ENCODE measurements at places on chromosomes 1 and 21.

DNA sequence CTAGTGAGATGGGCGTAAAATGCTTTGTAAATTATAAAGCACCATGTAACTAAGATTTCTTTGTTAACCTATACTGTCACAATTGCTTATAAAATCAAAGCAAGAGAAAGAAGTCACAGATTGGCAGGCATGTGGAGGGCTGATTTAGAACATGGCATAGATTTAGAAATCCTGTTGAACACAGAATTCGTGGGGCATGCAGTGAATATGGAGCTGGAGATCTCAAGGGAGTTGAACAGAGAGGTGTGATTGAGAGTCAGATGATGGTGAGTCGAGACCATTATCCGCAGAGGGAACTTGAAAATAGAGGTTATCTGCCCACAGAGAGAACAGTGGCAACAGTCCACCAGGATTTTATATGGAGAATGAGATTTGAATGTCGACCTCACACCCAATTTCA is 27.6 kb downstream of the PBX1 start:
- DNase-seq, result no peak

- no peak for DNase-seq
Observed at GRCh38 chr1:82371844-82372498, 571.2 kb downstream of the ADGRL2 start.

DNA sequence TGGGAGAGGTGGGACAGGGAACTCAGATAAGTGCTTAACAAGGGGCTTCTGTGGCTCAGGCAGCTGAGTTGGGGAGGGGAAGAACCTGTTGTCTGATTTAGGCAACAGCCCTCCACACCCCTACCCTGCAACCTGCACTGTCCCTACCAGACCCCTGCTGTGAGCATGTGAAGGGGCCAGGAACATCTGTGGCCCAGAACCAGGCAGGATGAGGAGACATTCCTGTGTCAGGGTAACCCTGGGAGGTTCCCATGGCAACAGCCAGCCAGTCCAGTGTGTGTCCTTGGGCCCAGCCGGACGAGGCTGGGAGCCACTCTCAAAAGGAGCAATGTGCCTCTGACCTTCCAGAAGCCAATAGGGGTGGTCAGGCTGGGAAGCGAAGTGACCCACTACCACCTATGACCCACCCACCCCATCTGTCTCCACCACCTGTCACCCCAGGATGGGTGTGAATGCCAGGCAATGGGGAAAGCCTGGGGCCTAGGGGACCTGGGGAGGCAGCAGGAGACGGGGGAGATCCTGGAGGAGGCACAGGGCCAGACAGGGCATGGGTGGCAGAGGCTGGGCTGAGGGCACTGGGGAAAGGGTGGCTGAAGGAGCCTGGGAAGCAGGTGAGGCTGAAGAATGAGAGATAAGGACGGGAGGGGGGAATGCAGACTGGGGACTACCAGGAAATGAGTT is 5.0 kb upstream of the PMVK start:
- no peak for DNase-seq

- peak; percentile 90 for DNase-seq
Observed at GRCh38 chr1:223717695-223718363, 5.5 kb downstream of the CAPN2 start.

GRCh38 chr1:24080131-24080530 is 31.8 kb downstream of the MYOM3 start:
- DNase-seq, result no peak

GRCh38 chr1:58763214-58763613 is 20.6 kb downstream of the JUN start:
- DNase-seq, result no peak

DNA sequence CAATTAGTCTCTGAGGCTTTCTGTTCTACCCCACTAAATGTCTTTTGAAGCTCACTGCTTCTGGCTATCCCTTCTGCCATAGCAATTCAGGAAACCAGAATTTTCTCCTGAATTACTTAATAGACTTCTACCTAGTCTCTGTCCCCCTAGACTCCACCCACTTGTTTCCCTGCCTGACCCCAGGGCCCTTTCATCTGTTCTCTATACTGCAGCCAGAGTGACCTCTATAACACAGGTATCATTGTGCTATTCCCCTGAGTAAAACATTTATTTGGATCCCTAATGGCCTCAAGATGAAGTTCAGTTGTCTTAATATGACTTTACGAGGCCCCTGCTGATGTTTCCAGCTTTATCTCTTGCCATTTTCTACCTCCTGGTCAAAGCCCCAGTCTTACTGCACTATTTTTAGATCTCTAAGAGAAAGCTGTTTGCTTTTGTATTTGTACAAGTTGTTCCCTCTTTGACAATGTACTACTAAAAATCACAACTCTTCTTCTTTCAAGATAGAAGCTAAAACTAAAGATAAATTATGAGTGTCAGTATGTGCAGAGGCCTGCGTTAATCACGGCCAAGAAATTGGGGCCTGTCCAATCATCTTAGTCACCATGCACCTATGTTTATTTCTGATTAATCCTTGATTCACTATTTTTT is 54.5 kb downstream of the ATP1B1 start:
- DNase-seq, result no peak

GRCh38 chr1:186390925-186391324 is 15.3 kb downstream of the ODR4 start:
- no peak for DNase-seq

GRCh38 chr1:22995774-22996173 is 19.9 kb downstream of the TEX46 start:
- DNase-seq, result no peak

DNA sequence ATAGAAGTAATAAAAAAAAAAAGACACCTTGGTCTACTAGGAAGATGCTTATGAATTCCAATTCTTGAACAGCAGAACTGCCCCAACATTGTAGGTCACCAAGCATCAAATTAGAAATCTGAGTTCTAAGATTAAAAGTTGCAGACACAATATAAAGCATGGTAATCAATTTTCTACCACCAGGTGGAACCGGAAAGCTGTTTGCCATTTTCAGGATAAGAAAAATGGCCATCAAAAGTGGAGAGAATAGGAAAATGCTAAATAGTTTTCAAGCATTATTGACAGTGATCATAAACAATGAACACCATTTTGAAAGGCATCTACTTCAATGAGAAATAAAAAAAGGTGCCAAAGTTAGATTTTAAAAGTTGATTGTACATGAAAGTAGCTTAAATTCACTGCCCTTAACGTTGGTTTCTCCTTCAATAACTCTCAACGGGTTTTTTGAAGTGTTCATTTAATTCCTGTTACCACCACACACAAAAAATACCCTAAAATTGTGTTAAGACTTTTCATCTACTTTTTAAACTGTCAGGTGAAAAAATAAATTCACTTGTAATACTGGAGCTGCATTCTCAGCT is 252.9 kb downstream of the KCNT2 start:
- DNase-seq, result peak; percentile 9

DNA sequence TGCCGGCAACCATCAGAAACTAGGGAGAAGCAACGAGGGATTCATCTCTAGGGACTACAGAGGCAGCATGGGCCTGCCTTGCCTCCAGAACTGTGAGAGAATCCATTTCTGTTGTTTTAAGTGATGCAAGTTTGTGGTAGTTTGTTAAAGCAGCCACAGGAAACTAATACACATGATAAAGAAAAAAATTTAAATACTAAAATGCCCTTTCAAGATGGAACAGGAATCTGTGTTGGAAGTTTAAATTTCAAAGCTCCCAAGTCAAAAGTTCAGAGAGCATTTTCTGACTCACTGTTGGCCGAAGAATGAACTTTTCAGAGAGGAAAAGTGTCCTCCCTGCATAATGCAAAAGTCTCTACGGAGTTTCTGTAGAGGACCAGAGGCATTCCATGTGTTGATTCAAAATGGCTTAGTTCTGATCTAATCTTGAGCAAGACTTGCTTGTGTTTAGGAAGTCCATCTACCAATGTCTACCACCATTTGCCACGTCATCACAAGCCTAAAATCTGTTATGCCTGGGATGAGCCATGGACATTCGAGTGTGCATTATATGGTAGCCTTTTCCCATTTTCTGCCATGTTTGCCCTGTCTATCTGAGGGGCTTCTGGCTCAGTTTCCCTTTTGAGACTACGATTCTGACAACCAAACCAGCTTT is 22.4 kb upstream of the ARHGAP29 start:
- no peak for DNase-seq

DNA sequence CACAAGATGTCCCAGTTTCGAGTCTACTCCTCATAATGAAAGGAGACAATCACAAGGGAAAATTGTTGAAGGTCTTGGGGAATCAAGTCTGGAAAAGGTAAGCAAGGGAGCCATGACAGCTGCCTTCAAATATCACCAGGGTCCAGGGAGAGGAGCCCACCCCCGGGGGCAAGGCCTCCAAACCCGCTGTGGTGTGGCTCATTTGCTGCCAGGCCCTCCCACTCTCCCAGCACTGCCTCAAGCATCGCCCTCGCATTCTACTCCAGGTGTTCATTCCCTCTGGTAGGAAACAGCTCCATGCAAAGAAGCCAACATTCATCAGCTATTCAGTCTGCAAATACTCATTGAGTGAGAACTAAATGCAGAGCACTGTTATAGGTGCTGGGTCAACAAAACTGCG is 8.6 kb downstream of the S100A9 start:
- DNase-seq, result no peak

- peak; percentile 96 for DNase-seq
Observed at GRCh38 chr1:109546311-109547109, 1.9 kb upstream of the GNAI3 start.

- no peak for DNase-seq
Observed at GRCh38 chr1:63920154-63921117, 146.6 kb downstream of the ROR1 start.

GRCh38 chr21:33939226-33939625 is 23.6 kb upstream of the ATP5PO start:
- peak; percentile 35 for DNase-seq

DNA sequence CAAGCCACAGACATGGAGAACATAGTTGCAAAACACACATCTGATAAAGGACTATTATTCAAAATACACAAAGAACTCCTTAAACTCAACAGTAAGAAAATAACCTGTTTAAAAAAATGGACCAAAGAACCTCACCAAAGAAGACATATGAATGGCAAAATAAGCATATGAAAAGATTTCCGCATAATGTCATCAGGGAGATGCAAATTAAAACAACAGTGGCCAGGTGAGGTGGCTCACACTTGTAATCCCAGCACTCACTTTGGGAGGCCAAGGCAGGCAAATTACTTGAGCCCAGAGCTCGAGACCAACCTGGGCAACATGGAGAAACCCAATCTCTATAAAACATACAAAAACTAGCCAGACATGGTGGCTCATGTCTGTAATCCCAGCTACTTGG is 50.4 kb downstream of the PRPF38A start:
- DNase-seq, result no peak
